ENCODE measurements at places on chromosomes 3 and 15.

- no peak for DNase-seq
Observed at GRCh38 chr3:18426597-18427193, 1.6 kb upstream of the SATB1 start.

- no peak for DNase-seq
Observed at GRCh38 chr3:45904931-45905330, 18.6 kb downstream of the CCR9 start.

- DNase-seq, result no peak
Observed at GRCh38 chr15:52349052-52349700, 53.6 kb upstream of the MYO5C start.

GRCh38 chr3:170278627-170279026 is 56.4 kb downstream of the PRKCI start:
- no peak for DNase-seq

DNA sequence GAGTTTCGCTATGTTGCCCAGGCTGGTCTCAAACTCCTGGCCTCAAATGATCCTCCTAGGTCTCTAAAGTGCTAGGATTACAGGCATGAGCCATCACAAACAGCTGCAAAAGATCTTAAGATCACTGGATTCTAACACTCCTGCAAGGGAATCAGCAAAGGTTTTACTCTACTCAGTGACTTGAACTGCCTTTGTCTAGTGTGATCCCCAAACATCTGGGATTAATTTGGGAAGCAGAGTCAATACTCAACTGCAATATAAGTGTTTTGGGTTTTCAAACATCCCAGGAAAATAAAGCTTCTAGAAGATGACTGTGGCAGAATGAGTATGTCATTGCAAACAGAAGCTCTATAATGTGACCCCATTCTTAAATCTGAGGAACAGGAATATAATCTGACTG is 7.2 kb downstream of the SPG21 start:
- DNase-seq, result no peak

GRCh38 chr3:17047162-17047561 is 162.4 kb downstream of the PLCL2 start:
- no peak for DNase-seq

- no peak for DNase-seq
Observed at GRCh38 chr3:197028728-197029510, 698 bp downstream of the MELTF start.

DNA sequence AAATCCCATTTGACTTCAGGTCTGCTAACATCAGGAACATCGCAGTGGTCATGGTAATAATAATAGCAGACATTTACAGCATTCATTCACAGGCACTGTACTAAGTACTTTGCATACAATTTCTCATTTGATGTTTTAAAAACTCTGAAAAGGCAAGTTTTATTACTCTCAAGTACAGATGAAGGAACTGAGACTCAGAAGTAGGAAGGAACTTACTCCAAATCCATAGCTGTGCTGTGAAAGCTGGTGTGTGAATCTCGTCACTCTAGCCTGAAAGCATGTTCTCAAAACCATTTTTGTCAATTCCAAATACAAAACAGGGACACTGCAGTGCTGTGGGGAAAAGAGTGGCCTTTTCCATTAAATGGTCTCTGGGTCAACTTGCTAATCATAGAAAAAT is 179.9 kb downstream of the FAM43A start:
- DNase-seq, result no peak

DNA sequence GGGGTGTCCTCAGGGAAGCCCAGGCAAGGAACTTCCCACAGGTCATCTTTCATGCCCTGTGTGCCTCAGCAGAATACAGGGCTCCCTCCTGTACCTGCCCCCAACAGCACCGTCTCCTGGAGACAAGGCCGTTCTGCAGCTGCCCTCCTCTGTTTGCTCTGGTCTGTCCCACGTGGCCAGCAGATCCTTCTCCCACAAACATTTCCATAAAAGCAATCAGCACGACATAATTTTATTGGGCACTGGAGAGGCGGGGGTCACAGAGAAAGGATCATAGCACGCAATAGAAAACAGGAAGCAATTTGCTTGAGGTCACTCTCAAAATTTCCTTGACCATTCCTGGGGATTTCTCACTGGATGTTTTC is 29.4 kb downstream of the STARD5 start:
- no peak for DNase-seq

GRCh38 chr15:80895091-80895490 is 94.5 kb downstream of the MESD start:
- no peak for DNase-seq

- DNase-seq, result no peak
Observed at GRCh38 chr3:32495085-32495484, 7.6 kb downstream of the CMTM6 start.

- DNase-seq, result no peak
Observed at GRCh38 chr3:58009749-58010535, 1.7 kb downstream of the FLNB start.

DNA sequence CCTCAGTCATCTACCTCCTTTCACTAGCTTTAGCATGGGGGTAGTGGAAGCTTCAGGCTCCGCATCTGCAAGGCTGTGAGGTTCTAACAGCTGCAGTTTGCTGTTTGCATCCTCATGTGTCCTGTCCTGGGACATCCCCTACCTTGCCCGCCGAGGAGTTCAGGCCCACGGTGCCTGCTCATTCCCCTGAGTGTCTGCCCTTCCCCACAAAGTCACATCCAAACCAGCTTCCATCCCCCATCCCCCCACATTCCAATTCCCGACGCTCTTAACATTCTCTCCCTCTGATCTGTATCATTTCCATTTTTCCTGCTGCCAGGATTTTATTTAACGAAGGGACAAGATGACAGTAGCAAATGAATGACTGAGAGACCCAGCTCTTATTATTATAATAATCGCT is 43.8 kb downstream of the HRH1 start:
- DNase-seq, result no peak

DNA sequence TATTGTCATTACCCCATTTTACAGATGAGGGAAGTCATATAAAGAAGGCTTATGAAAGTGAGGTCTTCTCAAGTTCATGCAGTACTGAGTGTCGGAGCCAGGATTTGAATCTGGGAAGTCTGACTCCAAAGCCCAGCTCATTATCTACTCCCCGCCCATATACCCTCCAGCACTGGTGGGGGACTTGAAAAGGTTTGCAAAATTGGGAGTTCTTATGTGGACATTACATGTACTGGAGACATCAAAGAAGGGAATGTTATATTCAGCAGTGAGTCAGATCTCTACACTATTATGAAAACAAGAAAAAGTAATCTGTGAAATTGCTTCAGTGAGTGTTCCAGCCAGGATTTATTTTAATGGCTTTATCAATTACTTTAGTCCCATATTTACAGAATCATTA is 185.2 kb upstream of the CADPS start:
- no peak for DNase-seq

GRCh38 chr3:158727206-158728060 is 4.8 kb downstream of the RARRES1 start:
- DNase-seq, result no peak

DNA sequence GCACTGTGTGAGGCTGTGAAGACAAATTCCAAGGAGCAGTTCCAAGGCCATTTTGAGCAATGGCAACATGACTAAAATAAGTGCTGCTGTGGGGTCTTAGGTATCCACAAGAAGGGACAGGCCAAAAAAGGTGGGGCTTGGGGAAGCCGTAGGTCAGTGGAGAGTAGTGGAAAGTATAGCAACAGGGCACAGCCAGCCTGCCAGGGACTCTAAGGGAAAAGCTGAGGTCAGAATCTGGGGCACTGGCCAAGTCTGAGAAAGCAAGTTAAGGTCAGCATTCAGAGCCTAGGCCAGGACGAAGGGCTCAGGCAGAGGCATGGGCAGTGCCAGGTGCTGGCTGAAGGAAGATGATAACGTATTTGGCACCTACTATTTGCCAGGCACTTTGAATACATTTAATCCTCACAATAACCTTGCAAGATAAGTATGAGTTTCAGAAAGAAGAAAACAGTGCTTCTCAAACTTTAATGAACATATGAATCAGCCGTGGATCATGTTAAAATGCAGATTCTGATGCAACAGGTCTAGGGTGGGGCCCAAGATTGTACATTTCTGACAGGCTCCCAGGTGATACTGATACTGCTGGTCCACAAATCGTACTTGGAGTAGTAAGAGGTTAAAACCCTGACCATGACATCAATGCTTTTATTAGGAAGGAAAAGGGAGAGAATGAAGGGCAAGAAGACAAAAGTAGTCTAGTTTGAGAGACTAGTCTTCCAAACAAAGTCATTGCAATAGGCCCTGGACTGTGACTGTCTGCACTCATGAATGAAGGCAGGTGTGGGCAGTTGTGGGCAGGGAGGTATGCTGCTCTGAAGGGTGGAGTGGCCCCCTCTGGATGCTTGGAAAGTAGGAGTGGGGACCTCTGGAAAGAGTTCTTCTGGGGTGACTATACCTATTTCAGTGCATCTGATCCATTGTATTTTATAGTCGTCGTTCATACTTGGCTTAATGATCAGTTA is 106.3 kb upstream of the ANKRD28 start:
- DNase-seq, result no peak

All from brain pericyte (primary cell).